Activated CD4-positive, alpha-beta T cell treated with anti-CD3 and anti-CD28 coated beads for 36 hours (primary cell): ENCODE measurements at places on chromosomes 16 and 17. TPM values are rescaled to one million over a fixed set of nuclear protein-coding genes. Genes with fewer than 3 reads are reported as not detected.
A peak's percentile ranks its signal among the peaks of the same experiment; 100 is the strongest.

DNA sequence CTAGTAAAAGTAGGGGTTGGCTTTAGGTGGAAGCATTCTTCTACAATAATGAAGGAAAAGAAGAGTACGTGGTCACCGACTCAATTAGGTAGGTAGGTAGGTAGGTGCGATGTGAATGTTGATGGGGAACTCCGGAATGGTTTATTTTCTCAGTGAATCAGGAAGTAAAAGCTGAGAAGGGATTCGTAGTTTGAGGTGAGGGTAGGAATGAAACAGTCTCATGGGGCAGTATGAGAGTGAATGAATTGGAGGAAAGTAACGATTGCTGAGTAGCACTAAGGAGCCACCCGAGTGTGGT, 13.9 kb downstream of the PER1 start:
- DNase-seq = no peak

DNA sequence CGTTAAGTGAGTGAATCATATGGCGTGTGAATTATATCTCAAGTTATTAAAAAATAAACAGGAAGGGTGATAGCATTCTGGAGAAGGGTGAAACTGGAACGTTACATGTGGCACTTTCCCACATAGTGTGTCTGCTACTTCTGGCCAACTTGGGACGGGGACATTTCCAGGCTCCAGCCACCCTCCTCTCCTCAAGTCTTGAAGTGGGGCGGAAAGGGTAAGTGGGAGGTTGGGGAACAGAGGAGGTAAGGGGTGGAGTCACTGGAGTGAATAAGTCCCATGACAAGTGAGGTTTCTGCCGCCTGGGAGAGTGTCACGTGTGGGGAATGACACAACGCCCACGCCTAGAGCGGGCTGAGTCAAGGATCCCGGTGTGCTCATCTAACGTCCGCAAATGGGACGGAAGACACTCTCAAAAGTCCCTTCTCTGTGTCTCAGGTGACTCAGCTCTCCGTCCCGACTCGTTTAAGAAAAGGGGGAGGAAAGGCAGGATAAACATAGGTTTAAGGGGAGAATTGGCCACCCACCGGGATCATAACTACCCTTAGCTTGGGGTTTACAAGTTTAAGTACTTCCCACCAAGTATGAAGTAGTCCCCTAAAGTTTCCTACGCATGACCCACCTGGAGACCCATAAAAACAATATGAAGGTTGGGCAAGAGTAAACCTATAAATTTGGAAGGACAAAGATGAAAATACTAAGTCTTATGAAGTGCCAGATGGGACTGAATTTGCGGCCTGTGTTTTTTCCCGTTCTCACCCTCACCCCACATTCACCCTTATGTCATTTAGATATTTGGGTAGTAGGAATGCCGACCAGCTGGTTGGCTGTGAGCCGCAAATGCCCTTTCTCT, 1.2 kb upstream of the SPAG9 start:
- peak; percentile 95 for DNase-seq

DNA sequence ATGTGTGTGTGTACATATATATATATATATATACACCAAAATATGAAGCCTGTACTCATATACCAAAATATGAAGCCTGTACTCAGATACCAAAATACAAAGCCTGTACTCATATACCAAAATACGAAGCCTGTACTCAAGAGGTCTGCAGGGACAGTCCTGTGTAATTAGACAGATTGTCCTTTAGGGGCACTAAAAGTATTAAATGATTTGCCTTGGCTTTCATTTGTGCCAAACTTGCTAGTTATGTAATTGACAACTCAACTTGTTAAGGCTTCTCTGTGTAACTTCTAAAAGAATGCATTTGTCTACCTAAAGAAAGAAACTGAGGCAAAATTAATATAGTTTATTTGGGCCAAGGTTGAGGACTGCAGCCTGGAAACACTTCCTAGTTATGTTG, 30.8 kb upstream of the DHX40 start:
- DNase-seq = no peak

- DNase-seq = no peak
Measured at GRCh38 chr16:17452922-17453321, 17.8 kb downstream of the XYLT1 start.

DNA sequence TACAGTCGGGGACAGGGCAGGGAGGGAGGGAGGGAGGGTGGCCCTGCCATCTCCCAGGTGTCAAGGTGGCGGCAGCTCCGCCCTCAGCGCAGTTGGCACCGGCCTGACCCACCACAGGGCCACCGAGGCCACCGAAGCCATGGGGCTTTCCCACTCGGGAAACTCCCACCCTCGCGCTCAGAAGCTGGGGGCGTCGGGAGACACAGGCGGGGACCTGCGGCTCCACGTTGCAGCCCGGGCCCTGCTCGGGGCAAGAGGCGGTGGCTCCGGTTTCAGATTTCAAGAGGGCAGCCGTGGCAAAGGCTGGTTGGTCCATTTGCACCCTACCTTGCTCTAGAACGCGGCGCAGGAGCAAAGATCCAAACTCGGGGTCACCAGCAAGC, 544 bp downstream of the CYB561 start:
- DNase-seq = peak; percentile 53

The CD300A gene
- total RNA-seq = 4.9 TPM

DNA sequence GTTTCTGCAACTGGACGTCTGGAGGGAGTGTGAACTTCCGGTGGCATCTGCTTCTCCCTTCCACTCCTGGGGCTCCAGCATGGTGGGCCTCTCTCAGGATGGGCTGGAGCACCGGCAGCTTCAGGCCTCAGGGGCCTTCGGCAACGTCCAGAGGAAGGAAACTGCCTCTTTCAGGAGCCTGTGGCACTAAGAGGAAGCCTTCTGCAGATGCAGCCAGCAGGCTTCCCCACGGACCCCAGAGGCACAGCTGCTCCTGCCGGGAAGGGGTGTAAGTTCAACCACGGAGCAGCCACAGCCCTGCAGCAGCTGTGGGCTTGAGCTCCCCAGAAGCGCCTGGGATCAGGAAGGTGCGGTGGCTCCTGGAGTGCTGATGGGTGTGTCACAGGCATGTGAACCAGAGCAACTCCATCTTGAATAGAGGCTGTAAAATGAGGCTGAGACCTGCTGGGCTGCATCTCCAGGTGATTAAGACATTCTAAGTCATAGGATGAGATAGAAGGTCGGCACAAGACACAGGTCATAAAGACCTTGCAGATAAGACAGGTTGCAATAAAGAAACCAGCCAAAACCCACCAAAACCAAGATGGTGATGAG, 50.8 kb upstream of the KLHDC4 start:
- no peak for DNase-seq

The ANKRD40CL gene
- total RNA-seq = not detected

GRCh38 chr17:32264140-32264799, 1.4 kb upstream of the RHBDL3 start:
- no peak for DNase-seq
